Mucosa of gallbladder (tissue), 1 donor: ENCODE measurements at places on chromosomes 6 and 20. TPM values are rescaled to one million over a fixed set of nuclear protein-coding genes. Genes with fewer than 3 reads are reported as not detected.

- no peak for DNase-seq
Measured at GRCh38 chr20:16313917-16314316, 259.3 kb downstream of the KIF16B start.

- no peak for DNase-seq
Measured at GRCh38 chr6:15331143-15331542, 85.3 kb downstream of the JARID2 start.

GRCh38 chr20:54517241-54517975, 42.0 kb downstream of the DOK5 start:
- no peak for DNase-seq

GRCh38 chr20:40506537-40506939, 182.5 kb downstream of the MAFB start:
- peak; percentile 85 for DNase-seq

SIRPB1 gene
- 16.3 TPM for total RNA-seq

DNA sequence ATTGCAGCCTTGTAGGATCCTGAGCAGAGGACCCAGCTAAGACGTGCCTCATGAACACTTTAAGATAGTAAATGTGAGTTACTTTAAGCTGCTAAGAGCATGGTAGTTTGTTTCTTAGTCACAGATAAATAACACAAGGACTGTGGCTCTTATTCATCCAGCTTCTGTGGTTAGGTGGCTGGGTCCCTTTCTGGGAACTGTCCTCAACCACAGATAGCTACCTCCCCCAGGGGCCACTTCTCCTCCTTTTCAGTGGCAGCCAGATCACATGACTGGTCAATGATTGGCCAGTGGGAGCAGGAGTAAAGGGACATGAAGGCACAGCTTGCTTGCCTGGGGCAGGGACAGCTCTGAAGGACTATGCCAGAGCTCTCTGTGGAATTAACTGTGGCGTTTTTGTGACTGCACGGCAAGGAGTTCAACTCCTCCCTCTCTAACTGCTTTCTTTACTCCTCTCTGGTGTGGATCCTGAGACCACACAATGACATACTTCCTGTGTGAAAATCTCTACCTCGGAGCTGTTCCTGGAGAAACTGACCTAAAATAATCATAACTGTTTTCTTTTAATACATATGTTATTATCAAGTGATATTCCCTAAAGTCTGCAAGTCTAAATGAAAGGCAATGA, 76.5 kb downstream of the NRN1 start:
- DNase-seq, result no peak

DNA sequence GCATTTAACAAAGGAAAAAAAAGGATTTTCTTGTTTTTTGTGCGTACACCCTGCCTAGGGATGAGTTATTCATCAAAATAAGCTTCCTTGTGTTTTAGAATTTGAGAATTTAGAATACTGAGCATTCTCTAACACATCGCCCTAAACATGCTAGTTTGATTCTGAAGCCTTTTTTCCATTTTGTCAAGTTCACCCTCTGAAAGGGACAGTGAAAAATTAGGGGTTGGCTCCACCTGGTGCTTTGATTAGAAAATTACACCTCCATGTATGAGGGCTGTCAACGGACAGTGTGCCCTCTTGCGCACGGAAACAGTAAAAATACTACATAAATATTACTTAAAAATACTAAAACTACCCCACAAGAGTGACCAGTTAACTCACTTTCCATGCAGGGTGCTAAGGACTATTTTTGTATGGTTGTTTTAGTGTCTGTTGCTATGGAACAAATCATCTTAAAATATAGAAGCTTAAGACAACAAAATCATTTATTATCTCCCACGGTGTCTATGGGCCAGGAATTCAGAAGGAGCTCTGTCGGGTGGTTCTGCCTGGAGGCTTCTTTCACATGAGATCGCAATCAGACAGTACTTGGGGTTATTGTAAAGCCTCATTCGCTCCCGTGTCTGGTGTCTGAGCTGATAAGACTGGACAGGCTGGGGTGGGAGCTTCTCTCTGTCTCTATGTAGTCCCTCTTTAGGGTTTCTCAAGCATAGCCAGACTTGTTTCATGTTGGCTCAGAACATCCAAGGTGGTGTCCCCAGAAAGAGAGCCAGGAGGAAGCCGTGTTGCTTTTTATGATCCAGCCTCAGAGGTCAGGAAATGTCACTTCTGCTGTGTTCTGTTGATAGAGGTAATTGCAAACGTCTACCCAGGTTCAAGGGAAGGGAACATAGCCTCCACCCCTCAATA, 41.1 kb upstream of the TMEM170B start:
- DNase-seq, result peak; percentile 82

- DNase-seq, result no peak
Measured at GRCh38 chr6:111747829-111748228, 125.4 kb downstream of the FYN start.

DNA sequence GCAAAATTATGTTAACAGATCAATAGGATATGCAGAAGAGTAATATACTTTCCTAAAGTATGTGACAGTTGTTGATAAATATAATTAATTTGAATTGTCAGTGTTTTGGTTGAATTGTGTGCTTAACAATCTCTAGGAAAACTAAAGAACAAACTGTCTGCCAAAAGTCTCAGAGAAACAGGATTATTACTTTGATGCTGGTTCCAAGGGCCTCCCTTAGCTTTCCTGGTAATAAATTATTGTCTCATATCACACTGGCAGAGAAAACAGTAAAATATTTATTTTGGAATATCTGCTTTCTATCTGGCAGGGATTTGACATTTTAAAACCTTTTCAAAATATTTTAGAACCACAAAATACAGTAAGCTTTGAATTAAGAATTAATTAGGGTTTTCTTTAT, 40.1 kb upstream of the CARMIL1 start:
- DNase-seq, result no peak

KCNB1 gene
- 7.1 TPM for total RNA-seq

DNA sequence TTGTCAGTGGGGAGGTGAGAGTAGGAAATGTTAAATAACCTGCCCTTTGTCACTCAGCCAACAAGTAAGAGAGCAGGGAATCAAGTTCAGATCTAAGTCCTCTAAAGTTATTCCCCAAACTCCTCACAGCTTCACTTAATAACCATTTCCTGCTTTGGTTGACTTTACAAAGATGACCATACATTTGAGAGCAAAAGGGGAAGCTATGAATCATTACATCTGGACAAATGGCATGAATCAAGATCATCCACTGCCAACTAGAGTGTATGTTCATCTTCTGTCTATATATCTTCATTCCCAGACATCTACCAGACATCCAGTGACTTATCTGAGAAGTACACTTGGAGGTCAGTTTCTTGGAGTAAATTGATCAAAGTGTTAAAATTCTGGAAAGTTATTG, 15.1 kb upstream of the HIVEP2 start:
- DNase-seq, result no peak

GRCh38 chr6:137697267-137697938, 169.7 kb upstream of the TNFAIP3 start:
- peak; percentile 57 for DNase-seq

DNA sequence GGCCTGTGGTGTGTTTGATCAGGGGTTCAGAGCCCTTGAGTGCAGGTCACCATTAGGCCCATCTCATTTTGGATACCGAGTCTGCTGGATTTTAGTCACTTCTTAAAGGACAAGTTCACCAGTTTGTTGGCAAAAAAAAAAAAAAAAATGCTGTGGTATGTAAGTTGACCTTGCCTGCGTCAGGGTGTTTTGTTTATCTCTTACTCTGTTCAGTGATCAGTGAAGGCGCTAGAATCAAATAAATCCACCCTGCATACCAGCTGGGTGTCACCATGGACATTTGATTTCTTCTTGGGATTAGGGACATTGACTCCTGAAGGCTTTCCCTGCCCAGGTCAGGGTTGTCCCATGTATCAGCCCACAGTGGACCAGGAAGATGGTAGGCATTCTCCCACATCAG, 6.7 kb downstream of the SMOC2 start:
- no peak for DNase-seq

GRCh38 chr20:33915726-33916331, 77.9 kb upstream of the RALY start:
- peak; percentile 39 for DNase-seq
